Upper lobe of right lung (tissue), 1 donor: ENCODE measurements at places on chromosomes 2 and 18.

GRCh38 chr18:35045121-35045520, 3.9 kb downstream of the MAPRE2 start:
- DNase-seq: no peak

DNA sequence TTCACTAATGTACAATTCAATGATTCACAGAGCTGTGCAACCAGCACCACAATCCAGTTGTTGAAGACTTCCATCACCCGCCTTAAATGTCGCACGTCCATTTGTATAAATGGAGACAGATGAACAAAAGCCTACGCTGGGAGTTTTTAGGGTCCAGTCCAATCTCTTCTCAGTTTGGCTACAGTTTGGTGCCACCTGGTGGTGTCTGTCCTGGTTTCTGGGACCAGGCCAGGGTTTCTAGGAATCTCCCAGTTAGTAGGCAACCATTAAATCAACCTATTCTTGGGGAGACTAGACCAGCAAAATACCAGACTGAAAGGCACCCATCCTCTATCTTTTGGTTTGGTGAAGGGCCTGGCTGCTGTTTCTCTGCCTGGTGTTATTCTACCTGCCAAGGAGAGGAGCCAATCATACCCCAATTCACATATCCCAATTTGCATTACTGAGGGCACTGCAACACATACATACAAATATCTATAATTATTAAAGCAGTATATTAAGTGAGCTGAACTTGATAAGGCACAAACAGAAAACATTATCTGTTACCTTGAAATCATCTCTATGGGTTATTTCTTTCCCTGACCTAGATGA, 3.2 kb upstream of the DDX1 start:
- DNase-seq: no peak

DNA sequence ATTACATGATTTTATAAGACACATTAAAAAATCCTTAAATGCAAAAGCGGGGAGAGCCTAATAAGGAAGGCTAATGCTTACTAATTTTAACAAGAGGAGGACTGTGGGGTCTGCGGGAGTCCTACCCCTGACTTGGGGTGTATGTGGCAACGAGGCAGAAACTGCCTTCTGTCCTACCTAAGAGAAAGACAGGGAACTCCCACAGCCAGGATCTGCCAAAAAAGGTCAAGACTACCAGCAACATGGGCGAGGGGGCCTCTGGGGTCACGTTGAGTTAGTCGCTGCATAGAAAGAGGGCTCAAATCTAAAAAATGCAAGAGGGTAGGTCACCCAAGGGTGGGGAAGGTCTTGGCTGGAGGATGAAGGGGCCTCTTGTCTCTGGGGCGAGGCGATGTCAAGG, 529 bp upstream of the AMER3 start:
- DNase-seq: no peak

GRCh38 chr18:14974088-14974487, 226.1 kb downstream of the ANKRD30B start:
- no peak for DNase-seq

GRCh38 chr2:134372611-134373131, 118.8 kb downstream of the MGAT5 start:
- no peak for DNase-seq

DNA sequence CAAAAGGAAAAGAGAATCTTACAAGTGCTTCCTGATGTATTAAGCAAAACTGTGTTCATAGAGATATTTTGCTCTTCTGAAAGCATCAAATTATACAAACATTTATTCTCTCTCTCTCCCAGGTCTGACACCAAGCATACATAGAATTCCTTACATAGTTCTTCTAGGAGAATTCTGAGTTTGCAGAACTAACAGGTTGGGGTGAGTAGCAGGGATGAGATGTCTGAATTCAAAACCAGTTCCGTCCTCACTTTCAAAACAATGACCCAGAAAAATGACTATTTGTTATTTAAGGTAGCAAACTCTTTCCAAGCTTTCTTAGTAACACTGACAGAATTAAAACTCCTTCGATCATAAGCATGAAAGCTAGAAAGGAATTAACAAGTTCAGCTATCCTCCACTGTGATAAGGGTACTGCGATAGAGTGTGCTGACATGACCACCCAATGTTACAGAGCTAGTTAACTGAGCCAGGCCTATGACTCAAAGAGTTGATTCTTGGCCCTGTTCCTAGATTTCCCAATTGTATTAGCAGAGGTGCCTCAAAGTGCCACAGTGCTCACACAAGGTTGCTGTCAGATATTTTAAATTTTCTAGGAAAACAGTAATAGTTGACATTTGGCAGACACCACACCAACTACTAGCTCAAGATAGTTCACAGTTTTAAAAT, 85.8 kb upstream of the SETBP1 start:
- no peak for DNase-seq

GRCh38 chr2:37349231-37349860, 4.9 kb downstream of the QPCT start:
- no peak for DNase-seq
